ENCODE measurements at places on chromosomes 5 and 9.

GRCh38 chr5:30106596-30106995 is 1086.9 kb upstream of the CDH6 start:
- no peak for DNase-seq

DNA sequence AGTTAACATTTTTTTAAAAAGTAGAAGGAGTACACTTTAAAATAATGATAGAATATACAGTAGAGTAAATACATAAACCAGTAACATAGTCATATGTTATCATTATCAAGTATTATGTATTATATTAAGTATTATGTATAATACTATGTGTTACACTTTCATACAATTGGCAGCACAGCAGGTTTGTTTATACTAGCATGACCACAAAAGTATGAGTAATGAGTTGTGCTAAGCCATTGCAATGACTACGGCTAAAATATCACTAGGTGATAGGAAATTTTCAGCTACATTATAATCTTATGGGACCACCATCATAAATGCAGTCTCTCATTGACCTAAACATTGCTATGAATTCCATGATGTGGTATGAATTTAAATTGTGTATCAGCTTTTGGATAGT is 506.0 kb downstream of the HTR1A start:
- no peak for DNase-seq

- DNase-seq, result no peak
Measured at GRCh38 chr5:38595132-38595745, 38.8 kb upstream of the LIFR start.

- no peak for DNase-seq
Measured at GRCh38 chr5:57304931-57305330, 131.1 kb downstream of the GPBP1 start.

DNA sequence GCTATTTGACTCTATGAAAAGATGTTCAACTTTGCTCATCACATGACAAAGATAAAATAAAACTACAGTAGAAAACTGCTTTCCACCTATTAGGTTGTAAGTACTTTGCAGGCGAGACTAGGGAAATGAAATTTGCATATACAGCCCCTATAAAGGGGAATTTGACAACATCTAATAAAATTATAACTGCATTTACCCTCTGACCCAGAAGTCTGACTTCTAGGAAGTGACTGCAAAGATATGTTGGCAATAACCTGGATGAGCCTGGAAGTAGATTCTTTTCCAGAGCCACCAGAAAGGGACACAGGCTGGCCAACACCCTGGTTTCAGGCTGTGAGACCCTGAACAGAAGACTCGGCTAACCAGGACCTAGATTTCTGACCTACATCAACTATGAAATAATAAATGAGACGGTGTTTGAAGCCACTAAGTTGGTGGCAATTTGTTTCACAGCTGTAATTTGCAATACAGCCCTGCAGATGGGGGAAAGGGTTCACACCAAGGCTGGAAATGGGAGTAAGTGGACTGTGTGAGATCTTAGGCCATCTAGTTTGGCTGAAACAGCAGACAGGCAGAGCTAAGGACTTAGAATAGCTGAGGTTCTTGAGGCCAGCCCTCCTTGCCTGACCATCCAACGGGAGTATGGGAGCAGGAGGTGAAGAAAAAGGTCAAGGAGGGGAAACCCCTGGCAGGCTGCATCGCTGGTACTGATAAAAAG is 106.6 kb downstream of the SIL1 start:
- no peak for DNase-seq

GRCh38 chr5:642481-642880 is 30.3 kb downstream of the CEP72 start:
- no peak for DNase-seq

- no peak for DNase-seq
Measured at GRCh38 chr9:70362952-70363351, 51.5 kb downstream of the KLF9 start.

Data from GM18507 (cell line).